ENCODE measurements at places on chromosomes 1 and 21.

DNA sequence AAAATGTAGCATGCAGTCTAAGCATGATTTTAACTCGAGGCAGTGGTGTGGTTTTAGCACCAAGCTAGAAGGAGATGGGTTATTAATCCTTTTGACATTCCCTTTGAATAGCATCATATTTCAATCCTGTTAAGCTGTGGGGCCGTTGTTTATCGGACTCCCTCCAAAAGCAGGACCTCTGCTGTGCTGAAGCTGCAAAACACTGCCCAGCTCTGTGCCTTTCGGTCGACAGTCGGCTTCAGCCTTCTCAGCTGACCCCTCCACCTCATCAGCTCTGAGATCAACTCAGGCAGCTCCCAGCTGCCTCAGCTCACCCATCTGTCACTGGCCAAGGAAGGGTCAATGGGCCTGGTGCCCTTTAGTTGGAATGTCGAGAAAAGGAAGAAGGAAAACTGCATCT, 95.5 kb downstream of the KAZN start:
- no peak for DNase-seq

- DNase-seq, result peak; percentile 39
Observed at GRCh38 chr1:23384312-23385058, 14.8 kb upstream of the ZNF436 start.

GRCh38 chr1:157403203-157403602, 149.1 kb downstream of the FCRL5 start:
- DNase-seq, result no peak

DNA sequence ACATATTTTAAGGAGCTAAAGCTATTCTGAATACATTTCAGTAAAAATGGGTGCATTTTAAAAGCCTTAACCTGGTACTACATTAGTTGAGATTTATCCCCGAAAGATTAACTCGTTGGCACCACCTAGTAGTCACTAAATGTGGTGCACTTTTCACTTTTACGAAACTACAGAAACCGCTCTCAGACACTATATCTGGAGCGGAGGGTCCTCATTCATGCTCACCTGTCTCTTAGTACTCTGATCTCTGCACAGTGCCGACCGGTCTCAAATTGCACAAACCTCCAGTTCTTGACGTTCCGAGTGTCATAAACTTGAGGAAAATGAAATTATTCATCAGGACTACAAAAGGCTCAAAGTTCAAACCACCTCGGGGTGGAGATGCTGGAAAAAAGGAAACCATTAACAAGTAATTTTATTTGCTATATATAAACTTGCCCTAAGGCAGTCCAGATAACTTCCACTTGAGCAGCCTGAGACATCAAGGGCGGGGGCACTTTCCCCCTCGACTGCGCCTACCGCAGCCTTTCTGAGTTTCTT, 722 bp downstream of the LZIC start:
- DNase-seq, result peak; percentile 57

GRCh38 chr1:9207086-9207485, 27.5 kb upstream of the H6PD start:
- DNase-seq, result peak; percentile 47

DNA sequence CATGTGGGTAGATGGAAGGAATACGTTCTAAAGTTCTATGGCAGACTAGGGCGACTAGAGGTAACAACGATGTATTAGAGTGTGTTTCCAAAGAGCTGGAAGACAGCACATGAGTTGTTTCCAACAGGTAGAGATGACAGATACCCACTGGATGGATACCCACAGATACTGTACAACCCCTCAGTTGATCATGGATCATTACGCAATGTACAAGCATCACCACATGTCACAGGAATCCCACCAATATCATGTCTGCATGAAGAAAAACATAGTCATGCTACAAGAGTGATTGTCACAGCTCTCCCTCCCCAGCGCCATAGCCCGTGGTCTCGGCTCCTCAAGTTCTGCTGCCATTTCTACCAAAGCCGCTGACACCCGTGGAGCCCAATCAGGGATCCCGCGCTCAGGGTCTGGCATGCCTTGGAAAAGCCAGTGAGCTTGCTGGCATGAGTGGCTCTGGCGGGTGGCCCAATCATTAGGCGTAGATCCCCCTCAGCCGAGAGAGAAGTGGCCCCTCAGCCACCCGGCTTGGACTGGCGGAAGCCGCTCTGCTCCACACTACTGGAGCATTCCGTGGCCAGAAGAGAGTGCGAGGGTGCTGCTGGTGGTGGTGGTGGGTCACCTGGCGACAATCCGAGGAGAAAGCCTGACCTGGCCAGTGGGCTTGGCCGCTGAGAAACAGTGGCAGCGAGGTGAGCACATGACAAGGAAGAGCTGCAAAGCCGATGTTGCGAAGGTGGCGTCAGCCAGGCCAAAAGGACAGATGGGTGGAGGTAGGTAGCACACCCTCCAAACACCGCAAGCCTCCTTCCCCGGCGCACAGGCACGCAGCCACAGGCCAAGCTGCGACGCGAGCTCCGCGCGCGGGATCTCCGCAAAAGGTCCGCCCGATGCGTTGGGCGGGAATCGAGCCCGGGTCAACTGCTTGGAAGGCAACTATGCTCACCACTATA, 65.7 kb upstream of the FCGR2A start:
- no peak for DNase-seq

DNA sequence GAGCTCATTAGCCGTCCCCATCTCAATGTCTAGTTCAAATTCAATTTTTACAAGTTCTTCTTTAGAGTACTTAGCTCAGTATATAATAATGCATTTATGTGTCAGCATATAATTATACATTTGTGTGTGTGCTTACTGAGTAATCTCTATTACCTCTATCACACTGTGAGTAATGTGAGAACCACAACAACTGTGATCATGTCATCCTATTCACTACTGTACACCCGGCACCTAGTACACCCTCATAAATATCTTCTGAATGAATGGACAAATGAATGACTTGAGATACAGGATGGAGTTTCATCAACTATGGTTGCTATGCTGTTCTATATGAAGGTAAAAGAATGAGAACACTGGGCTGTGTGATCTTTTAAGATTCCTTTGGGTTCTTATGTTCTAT, 124.0 kb downstream of the GPATCH2 start:
- DNase-seq, result no peak

- peak; percentile 10 for DNase-seq
Observed at GRCh38 chr1:3831689-3832088, 25.3 kb downstream of the CEP104 start.

- DNase-seq, result no peak
Observed at GRCh38 chr1:115307661-115308060, 30.4 kb downstream of the NGF start.

DNA sequence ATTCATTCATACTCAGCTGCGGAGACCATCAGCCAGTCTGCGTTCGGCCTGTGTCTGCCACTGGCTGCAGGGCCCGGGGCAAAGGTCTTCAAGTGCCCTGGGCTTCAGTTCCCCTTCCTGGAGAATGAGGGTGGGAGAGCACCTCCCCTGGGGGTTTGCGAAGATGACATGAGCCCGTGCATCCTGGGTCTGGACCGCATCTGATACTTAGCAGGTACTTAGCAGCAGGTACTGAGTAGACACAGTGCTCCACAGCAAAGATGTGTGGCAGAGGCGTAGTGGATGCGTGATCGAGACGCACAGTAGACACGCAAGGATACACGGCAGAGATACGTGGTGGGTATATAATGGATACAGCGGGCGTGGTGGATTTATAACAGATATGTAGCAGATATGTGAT, 51.3 kb downstream of the PRKCZ start:
- DNase-seq, result no peak

GRCh38 chr1:153677718-153678518, 570 bp upstream of the NPR1 start:
- peak; percentile 37 for DNase-seq

GRCh38 chr21:17458279-17458678, 54.6 kb upstream of the CXADR start:
- no peak for DNase-seq

GRCh38 chr1:239872626-239873025, 219.1 kb upstream of the FMN2 start:
- DNase-seq, result no peak

DNA sequence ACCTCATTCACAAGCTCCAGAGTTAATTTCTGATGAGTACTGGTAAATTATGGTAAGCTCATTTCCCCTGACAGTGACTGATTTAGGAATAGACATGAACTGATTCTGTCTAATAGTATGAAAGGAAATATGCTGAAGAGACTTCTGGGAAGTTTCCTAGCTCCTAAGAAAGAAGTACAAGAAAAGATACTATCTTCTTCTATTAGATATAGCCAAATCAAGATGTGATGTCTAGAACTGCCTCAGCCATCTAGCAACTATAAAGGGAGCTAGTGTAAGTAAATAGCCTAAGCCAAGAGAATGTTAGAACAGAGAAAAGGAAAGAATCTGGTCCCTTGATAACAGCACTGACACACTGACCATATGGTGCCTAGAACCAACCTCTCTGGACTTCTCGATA, 10.7 kb upstream of the PHTF1 start:
- no peak for DNase-seq

Data from fibroblast of gingiva (primary cell).